ENCODE measurements at places on chromosomes 12 and 14.

DNA sequence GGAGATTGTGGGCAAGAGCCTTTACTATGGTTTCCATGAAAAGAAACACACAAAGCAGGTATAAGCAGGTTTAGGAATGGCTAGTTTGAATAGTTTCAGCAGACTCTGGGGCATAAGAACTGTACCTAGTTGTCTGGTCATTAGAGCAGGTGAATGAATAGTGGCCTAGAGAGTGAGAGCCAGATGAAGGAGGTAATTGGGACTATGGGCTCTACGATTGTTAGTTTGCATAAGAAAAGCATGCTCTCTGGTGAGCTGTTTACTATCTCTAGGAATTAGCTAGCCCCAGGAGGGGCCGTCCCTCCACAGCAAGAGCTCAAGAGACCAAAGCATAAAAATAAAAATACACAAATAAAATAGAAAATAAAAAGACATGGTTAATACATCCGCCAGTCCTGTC lies 397.5 kb upstream of the GARIN6 start:
- DNase-seq: no peak

GRCh38 chr14:27338012-27338411 lies 740.2 kb upstream of the NOVA1 start:
- DNase-seq: no peak

DNA sequence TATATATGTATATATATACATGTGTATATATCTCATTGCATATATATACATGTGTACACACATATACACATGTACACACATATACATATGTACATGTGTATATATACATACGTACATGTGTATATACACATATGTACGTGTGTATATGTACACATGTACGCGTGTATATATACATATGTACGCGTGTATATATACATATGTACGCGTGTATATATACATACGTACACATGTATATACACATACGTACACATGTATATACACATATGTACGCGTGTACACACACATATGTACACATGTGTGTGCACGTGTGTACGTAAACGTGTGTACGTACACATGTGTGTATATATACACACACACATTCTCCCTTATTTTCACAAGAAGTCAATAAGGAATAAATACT lies 141.6 kb upstream of the TMCC3 start:
- no peak for DNase-seq

GRCh38 chr12:80593766-80594165 lies 113.7 kb upstream of the MYF6 start:
- peak; percentile 45 for DNase-seq

DNA sequence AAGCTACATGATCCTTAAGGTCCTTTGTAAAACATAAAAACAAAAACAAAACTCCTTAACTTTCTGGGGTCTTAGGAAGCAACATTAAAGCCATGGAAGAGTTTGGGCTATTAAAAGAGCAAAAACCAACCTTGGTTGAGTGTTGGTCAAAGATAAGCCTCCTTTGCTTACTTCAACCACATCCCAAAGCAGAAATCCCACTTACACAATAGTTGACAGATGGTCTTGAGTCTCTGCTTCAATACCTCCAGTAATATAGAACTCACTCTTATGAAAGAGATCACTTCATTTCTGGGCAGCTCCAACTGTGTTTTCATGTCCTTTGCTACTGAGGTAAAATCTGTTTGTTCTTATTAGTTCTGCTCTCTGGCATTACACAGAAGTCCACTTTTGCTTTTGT lies 125.8 kb downstream of the SLC38A4 start:
- no peak for DNase-seq

DNA sequence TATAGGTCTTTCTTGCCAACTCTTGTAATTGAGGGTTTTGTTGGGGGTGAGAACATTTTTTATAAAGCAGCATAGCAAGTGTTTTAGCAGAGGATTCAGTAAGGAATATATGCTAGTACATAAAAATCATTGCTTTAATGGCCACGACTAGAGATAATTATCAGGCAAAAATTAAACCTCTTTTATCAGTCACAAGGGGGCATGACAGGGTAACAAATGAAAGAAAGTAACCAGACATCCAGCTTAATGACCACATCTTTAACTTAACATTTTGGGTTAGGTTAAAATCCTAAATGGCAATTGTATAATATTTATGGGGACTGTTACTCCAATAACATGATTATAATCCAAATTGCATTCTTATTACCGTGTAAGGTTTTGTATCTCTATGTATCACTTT lies 119.6 kb downstream of the LRRIQ1 start:
- peak; percentile 42 for DNase-seq

DNA sequence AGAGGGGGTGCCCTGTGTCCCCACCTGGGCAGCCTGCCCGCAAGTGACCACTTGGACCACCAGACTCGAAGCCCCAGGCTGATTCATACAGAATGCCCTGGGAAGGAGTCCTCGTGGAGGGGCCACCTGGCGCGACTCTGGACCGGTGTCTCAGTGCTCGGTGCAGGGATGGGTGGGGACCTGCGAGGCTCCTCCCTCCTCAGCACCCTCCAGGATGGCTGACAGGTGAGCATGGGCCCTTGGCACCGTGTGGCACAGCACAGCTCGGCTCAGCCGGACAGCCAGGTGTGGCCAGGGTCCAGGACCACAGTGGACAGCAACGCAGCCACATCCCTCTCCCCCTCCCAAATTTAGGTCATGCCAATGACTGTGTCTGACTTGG lies 44.5 kb downstream of the CCNK start:
- DNase-seq: no peak

Data from fibroblast of pulmonary artery (primary cell).